AG04450 (cell line): ENCODE measurements at places on chromosomes 6 and 20. TPM values are rescaled to one million over a fixed set of nuclear protein-coding genes. Genes with fewer than 3 reads are reported as not detected.

The SH3BGRL2 gene
- polyA plus RNA-seq, result 4.4 and 5.4 TPM in 2 replicates

The NKAIN2 gene
- polyA plus RNA-seq, result not detected in 2 replicates

The CCDC170 gene
- 0.99 and 1.9 TPM in 2 replicates for polyA plus RNA-seq

DNA sequence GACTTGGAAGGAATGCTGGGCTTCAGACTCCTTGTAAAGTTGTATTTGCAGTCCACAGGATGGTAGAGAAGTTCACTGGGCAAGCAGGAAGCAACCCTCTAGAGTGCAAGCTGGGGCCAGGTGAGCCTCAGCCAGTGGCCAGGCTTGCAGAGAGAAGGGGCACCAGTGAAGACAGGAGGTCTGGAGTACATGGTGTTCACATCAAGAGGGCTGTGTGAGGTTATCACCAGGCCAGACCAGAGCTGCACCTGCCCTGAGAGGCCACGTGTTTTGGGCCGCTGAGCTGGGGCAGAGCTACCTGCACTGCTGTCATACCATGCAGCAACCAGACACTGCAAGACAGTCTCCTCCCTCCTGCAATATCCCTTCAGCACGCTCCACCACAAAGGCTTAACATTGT, 79.0 kb downstream of the SH3BGRL2 start:
- no peak for DNase-seq

GRCh38 chr20:6686171-6686570, 81.3 kb upstream of the BMP2 start:
- no peak for DNase-seq

GRCh38 chr20:62501801-62502495, 26.2 kb upstream of the GATA5 start:
- DNase-seq, result no peak

DNA sequence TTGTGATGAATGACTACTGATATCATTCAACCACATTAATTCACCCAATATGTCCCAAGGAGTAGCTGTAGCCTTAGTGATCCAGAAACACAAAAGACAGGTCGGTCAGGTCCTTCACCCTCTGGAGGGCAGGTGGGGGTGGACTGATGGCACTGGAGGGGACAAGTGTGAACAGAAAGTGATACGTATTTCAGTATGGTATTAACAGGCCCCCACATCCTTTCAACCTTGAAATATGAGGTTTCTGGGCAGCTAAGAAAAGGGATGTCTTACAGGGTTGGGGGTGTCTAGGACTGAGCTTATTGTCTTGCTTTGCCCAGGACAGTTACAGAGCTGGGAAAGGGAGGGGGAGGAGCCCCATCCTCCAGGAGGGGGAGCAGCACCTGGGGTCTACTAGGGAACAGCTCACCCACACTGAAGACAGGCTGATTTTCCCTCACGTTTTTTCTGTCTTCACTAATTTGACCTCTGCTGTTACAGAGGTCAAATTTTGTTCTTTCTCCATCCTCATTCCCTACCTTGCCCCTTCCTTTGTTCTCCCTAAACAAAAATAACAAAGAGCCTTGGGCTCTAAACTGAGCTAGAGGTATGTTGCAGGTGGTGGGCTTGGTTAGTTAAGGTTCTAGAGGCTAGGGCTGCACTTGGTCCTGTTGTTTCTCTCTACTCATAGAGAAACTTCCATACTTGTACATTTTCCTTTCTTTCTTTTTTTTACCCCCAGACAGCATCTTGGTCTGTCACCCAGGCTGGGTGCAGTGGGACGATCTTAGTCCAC, 38.0 kb upstream of the EEF1A1 start:
- DNase-seq, result no peak

GRCh38 chr20:52945862-52946522, 26.2 kb upstream of the TSHZ2 start:
- no peak for DNase-seq

DNA sequence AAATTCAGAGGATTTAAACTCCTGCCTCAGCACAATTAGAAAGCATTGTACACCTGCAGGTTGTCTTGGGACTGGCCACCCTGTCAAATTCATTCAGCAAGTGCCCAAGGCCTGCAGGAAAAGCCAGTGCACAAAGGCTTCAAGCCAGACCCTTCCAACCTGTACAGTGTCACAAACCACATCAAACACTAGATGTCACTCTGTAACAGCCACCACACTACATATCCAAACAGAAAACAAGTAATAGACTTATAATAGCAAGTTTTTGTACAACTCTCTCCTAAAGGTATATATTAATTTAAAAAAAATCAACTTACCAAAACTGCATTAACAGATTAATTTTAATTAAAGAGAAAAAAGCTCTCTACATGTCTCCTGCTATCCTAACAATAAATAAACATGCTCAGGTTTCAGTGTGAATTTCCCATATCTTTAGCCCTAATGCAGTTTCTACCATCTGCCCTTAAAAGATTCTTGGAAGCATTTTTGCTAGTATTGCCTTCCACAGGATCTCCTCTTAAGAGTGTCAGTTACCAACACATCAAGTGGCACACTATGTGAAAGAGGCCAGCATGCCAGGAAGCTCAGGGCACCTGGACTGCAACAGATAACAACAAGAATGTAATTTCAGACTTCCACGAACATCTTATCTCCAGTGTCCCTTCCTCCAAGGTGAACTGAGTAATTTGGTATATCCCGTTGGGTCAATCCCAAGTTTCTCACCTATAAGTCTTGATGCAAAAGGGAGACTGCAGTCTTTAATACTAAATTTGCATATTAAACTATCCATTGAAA, 47.5 kb downstream of the RALGAPA2 start:
- no peak for DNase-seq

GRCh38 chr6:42354702-42355101, 97.0 kb downstream of the TRERF1 start:
- DNase-seq, result no peak

GRCh38 chr6:122066200-122066599, 333.3 kb upstream of the HSF2 start:
- DNase-seq, result no peak

GRCh38 chr6:134031696-134032255, 20.6 kb downstream of the SLC2A12 start:
- no peak for DNase-seq

- no peak for DNase-seq
Observed at GRCh38 chr6:89711801-89712200, 73.3 kb upstream of the LYRM2 start.
